ENCODE measurements at places on chromosomes 2 and 18. TPM values are rescaled to one million over a fixed set of nuclear protein-coding genes. Genes with fewer than 3 reads are reported as not detected.

TCF23 gene
- not detected for total RNA-seq

ANKRD30B gene
- not detected for total RNA-seq

REG3G gene
- not detected for total RNA-seq

TM4SF20 gene
- total RNA-seq, result not detected

RAPGEF4 gene
- 7.5 TPM for total RNA-seq

GPR75 gene
- 5.1 TPM for total RNA-seq

TGFA gene
- 4.7 TPM for total RNA-seq

DNA sequence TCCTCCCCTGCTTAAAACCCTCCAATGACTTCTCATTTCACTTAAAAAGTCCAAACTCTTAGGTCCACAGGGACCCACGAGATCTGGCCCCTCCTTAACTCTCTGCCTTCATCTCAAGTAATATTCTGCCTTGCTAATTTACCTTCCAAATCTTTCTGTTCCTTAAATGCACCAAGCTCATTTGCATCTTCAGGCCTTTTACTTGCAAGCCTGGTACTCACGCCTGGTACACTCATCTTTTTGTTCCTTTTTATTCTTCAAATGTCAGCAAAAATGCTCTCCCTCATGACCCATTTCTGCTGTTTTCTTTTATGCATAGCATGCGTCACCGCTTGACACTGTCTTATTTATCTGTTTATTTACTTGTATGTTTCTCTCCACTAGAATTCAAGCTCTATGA lies 2.7 kb upstream of the WIPF1 start:
- no peak overlapping the region for H3K27ac ChIP-seq
- peak overlapping the region; percentile 56 for H3K4me3 ChIP-seq
- DNase-seq, result no peak
- H3K27me3 ChIP-seq, result peaks cover 4% of the 10 kb centered on the region
- H3K36me3 ChIP-seq, result peaks cover 20% of the 10 kb centered on the region

GRCh38 chr2:212538305-212539071 lies at the start of gene ERBB4:
Gene ERBB4, minus strand, starts transcription at chr2:212538802. Its CDS starts 272 bp downstream, at chr2:212538530.
- H3K36me3 ChIP-seq, result no peaks in the 10 kb centered on the region
- H3K27me3 ChIP-seq, result peaks cover 11% of the 10 kb centered on the region
- H3K4me3 ChIP-seq, result peak within 1 kb of the TSS; percentile 87
- DNase-seq, result peak; percentile 18

- no peak for DNase-seq
- H3K4me1 ChIP-seq, result peaks cover 10% of the 10 kb centered on the region
- no peak overlapping the region for H3K4me3 ChIP-seq
These were observed 341.3 kb downstream of the TSN start for GRCh38 chr2:122096761-122097160.

GRCh38 chr18:5478261-5478660 lies 65.5 kb downstream of the EPB41L3 start:
- H3K36me3 ChIP-seq, result no peaks in the 10 kb centered on the region
- DNase-seq, result no peak
- H3K27me3 ChIP-seq, result peaks cover 1% of the 10 kb centered on the region
- H3K4me3 ChIP-seq, result no peak overlapping the region
- H3K27ac ChIP-seq, result no peak overlapping the region

DNA sequence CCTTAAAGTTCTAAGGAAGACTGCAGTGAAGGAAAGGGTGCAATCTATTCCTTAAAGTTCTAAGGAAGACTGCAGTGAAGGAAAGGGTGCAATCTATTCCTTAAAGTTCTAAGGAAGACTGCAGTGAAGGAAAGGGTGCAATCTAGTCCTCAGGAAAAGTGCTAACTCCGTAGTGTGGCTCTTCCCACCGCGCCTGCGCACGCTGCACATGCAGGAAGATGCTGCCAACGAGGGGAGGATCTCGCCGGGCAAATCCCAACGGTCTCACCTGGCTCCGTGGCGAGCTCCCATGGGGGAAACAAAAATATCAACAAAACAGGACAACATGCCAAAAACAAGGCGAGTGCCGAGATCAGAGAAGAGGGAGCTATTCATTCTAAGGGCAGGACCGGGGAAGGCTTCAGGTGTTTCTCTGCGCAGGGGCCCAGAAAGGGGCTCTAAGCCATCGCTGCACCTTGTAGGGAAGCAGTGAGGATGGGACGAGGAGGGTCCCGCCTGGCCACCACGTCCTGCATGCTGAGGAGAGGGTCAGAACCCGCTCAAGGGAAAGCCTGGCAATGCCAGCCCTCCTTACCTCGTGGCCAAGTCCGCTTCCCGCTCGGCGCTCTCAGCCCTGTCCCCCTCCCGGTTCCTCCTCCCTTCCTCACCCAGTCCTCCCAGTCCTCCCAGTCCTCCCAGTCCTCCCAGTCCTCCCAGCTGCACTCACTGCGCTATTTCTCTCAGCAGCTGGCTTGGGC lies 24.5 kb downstream of the TIMM21 start:
- DNase-seq, result no peak
- H3K36me3 ChIP-seq, result no peaks in the 10 kb centered on the region
- H3K27ac ChIP-seq, result no peak overlapping the region
- no peak overlapping the region for H3K4me3 ChIP-seq
- no peaks in the 10 kb centered on the region for H3K4me1 ChIP-seq

- DNase-seq, result no peak
- no peak overlapping the region for H3K27ac ChIP-seq
- H3K27me3 ChIP-seq, result peaks cover 3% of the 10 kb centered on the region
- peaks cover 4% of the 10 kb centered on the region for H3K36me3 ChIP-seq
- no peak overlapping the region for H3K4me3 ChIP-seq
These were observed 52.7 kb downstream of the PDCL3 start for GRCh38 chr2:100615471-100615870.

DNA sequence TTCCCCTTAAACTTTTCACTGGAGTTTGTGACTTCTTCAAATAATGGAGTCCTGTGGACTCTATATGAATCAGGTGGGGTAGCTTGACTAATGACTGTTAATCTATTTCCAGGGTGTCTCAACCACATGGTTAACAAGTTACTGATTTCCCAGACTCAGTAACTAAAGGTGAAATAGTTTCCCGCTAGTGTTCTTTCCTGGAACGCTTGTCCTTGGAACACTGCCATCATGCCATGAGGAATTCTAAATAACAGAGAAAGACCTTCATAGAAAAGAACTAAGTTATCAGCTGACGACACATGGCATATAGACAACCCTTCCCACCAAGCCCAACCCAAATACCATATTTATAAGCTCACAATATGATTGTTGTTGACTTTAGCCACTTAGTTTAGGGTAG lies 1027.9 kb upstream of the FAM98A start:
- H3K36me3 ChIP-seq, result no peaks in the 10 kb centered on the region
- no peak overlapping the region for H3K27ac ChIP-seq
- no peak overlapping the region for H3K4me3 ChIP-seq

DNA sequence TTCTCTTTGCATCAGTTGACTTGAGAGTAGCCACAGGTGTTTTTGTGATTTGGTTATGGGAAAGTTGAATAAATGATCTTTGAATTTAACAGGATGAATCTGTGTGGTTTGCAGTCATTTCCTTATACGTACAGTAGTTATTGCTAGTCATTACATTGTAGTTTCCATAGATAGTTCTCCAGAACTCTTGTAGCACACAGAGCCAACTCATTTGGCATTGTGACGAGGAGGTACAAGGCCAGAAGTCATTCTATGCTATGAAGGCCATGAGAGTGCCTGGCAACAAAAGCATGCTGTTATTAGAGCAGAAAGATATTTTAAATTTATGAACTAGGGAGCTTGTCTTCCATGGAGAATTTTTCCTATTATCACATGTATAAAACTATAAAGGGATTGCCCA lies 973.0 kb upstream of the CHAC2 start:
- no peaks in the 10 kb centered on the region for H3K27me3 ChIP-seq
- H3K4me1 ChIP-seq, result no peaks in the 10 kb centered on the region
- no peak overlapping the region for H3K4me3 ChIP-seq
- no peak for DNase-seq
- H3K27ac ChIP-seq, result no peak overlapping the region

GRCh38 chr2:109186656-109187250 lies 57.7 kb downstream of the SH3RF3 start:
- DNase-seq, result no peak
- H3K36me3 ChIP-seq, result peaks cover 5% of the 10 kb centered on the region
- no peak overlapping the region for H3K27ac ChIP-seq
- H3K4me3 ChIP-seq, result no peak overlapping the region
- no peaks in the 10 kb centered on the region for H3K4me1 ChIP-seq

GRCh38 chr2:164052006-164052405 lies 316.2 kb upstream of the FIGN start:
- no peak for DNase-seq
- H3K36me3 ChIP-seq, result no peaks in the 10 kb centered on the region
- no peak overlapping the region for H3K27ac ChIP-seq

DNA sequence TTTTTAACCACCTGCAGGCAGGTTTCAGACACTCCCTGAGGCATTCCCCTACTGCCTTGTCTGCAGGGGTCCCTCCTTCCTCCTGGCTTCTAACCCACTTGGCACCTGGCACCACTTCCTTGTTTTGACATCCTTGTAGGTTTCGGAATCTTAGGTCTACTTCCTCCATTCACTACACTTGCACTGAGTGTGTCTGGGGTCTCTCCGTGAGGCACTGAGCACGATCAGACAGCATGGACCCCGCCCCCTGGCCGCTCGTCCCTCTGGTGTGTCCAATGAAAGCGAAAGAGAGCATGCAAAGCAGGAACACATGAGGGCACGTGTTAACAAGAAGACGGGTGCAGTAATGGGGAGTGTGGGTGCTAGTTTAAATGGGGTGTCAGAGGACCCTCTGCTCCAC lies 63.8 kb downstream of the HAUS1 start:
- H3K36me3 ChIP-seq, result no peaks in the 10 kb centered on the region
- peaks cover 2% of the 10 kb centered on the region for H3K27me3 ChIP-seq
- H3K4me1 ChIP-seq, result peaks cover 6% of the 10 kb centered on the region
- H3K4me3 ChIP-seq, result no peak overlapping the region
- DNase-seq, result no peak

DNA sequence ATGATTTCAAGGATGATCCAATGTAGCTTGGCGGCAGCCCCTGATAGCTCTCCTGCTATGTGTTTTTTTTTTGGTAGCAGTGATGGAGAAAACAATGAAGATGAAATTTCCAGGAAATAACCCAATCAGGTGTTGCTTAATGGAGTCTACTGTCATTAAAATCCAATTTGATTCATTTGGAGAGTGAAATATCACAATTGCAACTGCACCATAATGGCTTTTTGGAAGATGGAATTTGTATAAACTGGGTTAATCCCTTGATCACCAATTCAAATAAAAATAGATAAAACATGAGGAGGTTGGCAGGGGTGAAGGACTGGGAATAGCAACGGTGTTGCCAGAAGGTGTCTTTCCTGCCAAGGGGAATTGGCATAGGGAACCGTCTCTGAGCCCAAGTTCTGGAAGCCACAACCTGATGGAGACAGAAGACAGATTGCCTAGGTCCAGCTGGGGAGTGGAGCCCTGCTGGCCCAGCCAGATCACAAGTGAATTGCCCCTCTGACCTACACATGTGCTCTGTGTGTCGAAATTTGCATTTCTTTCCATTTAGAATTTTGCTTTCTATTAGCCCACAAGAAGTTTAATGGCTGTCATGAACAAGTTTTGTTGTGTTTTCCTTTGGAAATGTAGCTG lies 170.3 kb upstream of the SPRED2 start:
- no peak for DNase-seq
- no peak overlapping the region for H3K4me3 ChIP-seq
- no peaks in the 10 kb centered on the region for H3K27me3 ChIP-seq
- no peak overlapping the region for H3K27ac ChIP-seq
- H3K4me1 ChIP-seq, result peaks cover 5% of the 10 kb centered on the region

GRCh38 chr2:190158798-190159434 lies 96.4 kb upstream of the MSTN start:
- peak; percentile 25 for DNase-seq
- no peaks in the 10 kb centered on the region for H3K27me3 ChIP-seq
- peak overlapping the region; percentile 83 for H3K27ac ChIP-seq
- H3K36me3 ChIP-seq, result no peaks in the 10 kb centered on the region
- H3K4me3 ChIP-seq, result no peak overlapping the region
- H3K4me1 ChIP-seq, result peaks cover 12% of the 10 kb centered on the region

GRCh38 chr2:7031547-7032245 lies 114.5 kb downstream of the RNF144A start:
- H3K27ac ChIP-seq, result no peak overlapping the region
- peaks cover 68% of the 10 kb centered on the region for H3K36me3 ChIP-seq
- peaks cover 28% of the 10 kb centered on the region for H3K27me3 ChIP-seq
- H3K4me1 ChIP-seq, result peaks cover 59% of the 10 kb centered on the region
- no peak for DNase-seq

GRCh38 chr2:140502951-140503630 lies 1627.7 kb downstream of the LRP1B start:
- no peaks in the 10 kb centered on the region for H3K36me3 ChIP-seq
- H3K27me3 ChIP-seq, result no peaks in the 10 kb centered on the region
- H3K27ac ChIP-seq, result no peak overlapping the region
- no peak for DNase-seq
- no peaks in the 10 kb centered on the region for H3K4me1 ChIP-seq

GRCh38 chr18:39062426-39062825 lies 1496.8 kb upstream of the CELF4 start:
- H3K27ac ChIP-seq, result no peak overlapping the region
- no peaks in the 10 kb centered on the region for H3K36me3 ChIP-seq
- no peak for DNase-seq
- no peak overlapping the region for H3K4me3 ChIP-seq

DNA sequence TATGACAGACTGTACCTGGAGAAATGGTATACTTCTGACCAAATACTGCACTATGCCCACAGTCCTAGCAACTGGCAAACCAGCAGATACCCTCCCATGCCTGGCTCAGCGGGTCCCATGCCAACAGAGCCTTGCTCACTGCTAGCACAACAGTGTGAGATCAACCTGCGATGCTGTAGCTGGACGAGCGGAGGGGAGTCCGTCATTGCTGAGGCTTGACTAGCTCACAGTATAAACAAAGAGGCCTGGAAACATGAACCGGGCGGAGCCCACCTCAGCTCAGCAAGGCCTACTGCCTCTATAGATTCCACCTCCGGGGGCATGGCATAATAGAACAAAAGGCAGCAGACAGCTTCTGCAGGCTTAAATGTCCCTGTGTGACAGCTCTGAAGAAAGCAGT lies 93.2 kb upstream of the CAB39 start:
- no peaks in the 10 kb centered on the region for H3K4me1 ChIP-seq
- peaks cover 1% of the 10 kb centered on the region for H3K27me3 ChIP-seq
- DNase-seq, result no peak

GRCh38 chr2:149082079-149082478 lies 43.6 kb downstream of the LYPD6B start:
- no peak overlapping the region for H3K4me3 ChIP-seq
- no peak overlapping the region for H3K27ac ChIP-seq
- no peaks in the 10 kb centered on the region for H3K27me3 ChIP-seq
- DNase-seq, result no peak
- peaks cover 28% of the 10 kb centered on the region for H3K4me1 ChIP-seq

DNA sequence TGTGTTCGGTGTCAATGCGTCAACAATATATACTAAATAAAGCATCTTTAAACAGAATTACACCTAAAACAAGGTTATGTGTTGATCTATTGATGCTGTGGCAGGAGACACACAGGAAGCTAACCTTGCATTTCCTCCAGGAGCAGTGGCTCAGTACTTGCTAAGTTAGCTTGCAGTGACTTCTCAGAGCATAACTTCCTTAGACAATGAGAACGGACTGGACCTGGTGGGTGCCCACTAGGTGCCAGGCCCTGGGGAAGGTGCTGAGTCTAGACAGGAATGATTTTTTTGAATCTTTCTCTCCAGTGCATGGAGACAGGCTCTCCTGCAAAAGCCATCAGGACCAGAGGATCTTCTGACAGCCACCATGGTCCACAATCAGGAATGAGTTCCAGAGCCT lies 73.8 kb upstream of the MGAT4A start:
- no peak overlapping the region for H3K4me3 ChIP-seq
- H3K27me3 ChIP-seq, result peaks cover under 1% of the 10 kb centered on the region
- DNase-seq, result no peak
- peaks cover 4% of the 10 kb centered on the region for H3K36me3 ChIP-seq
- H3K4me1 ChIP-seq, result peaks cover 6% of the 10 kb centered on the region

- no peak overlapping the region for H3K4me3 ChIP-seq
- no peaks in the 10 kb centered on the region for H3K4me1 ChIP-seq
- H3K27me3 ChIP-seq, result peaks cover 3% of the 10 kb centered on the region
- no peak for DNase-seq
- no peak overlapping the region for H3K27ac ChIP-seq
These were observed 130.5 kb downstream of the DSEL start for GRCh38 chr18:67386032-67386431.
